ENCODE measurements at places on chromosomes 16 and 17.

DNA sequence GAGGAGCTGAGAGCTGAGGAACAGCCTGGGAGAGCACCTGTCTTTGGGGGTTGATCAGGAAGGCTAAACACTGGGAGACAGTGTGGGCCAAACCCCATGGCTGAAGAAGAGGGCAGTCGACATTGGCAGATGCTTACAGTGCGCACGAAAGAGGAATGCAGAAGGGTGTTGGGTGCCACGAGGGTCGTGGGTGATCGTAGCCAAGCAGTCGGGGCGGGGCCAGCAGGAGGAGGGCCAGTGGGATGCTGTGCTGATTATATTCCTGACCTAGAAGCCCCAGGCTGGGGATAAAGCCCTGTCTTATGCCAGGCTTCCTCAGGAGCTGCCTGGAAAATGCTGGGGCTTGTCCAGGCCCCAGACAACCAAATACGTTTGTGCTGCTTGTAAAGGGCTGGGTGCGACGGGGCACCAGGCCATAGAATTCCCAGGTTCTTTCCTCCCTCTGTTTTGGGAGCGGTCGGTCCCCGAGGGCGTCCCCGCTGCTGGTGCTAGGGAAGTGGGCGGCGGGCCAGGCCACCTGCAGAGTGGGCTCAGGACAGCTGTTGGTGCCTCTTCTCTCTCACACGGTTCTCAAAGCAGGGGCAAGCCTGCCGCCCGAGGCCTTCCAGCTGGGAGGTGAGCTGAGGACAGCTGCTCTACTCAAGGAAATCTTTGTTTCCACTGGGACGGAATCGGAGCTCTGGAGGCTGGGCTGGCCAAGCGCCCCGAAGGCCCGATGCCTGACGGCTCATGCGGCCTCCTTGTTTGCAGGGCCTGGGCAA lies 10.0 kb downstream of the C1QTNF1 start:
- no peak for DNase-seq

DNA sequence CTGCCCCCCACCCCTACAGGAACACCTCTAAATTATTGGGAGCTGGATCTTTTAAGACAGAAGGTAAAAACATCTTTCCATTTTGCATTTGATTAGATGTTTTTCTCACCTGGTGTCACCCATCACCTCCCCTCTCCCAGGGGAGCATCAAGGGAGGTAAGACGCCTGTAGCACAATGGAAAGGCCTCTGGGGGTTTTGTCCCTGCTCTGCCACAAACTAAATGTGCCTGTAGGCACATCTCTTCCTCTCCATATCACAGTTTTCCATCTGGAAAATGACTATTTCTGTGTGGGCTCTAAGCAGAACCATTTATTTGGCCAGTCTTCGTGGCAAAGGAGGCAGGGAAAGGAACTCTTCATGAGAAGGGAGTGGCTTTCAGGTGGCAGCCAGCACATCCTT lies 76.6 kb downstream of the GNAO1 start:
- no peak for DNase-seq

DNA sequence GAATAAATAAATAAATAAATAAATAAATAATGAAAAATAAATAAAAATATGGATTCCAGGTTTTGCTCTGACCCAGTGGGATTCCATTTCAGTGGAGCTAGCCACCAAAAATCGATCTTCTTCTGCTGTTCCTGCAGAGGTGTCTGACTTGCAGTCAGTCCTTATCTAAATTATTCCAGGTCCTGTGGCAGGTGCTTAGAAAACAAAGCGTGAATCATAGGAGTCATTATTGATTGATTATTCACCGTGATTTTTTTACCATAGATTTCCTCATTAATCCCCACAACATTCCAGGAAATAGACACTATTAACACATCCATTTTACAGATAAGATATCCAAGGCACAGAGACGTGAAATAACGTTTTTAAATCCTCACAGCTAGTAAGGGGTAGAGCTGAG lies 31.5 kb upstream of the ABR start:
- DNase-seq, result no peak

DNA sequence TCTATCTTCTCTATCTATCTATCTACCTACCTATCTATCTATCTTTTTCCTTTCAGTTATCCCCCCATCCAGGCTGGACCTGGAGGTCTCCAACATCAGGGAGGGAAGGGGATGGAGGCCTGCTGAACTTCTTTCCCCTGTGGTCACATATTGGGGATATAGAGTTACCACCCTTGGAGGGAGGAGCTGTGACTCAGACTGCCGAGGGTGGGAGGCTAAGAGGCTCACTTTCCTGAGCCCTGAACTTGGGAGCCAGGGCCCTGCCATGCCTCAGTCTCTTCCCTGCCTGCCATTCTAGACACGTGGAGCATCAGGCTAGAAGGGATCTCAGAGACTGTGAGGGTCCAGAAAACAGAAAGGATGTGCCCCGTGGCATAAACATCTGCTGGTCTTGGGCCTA lies 8.4 kb downstream of the LRRC3C start:
- DNase-seq, result no peak

DNA sequence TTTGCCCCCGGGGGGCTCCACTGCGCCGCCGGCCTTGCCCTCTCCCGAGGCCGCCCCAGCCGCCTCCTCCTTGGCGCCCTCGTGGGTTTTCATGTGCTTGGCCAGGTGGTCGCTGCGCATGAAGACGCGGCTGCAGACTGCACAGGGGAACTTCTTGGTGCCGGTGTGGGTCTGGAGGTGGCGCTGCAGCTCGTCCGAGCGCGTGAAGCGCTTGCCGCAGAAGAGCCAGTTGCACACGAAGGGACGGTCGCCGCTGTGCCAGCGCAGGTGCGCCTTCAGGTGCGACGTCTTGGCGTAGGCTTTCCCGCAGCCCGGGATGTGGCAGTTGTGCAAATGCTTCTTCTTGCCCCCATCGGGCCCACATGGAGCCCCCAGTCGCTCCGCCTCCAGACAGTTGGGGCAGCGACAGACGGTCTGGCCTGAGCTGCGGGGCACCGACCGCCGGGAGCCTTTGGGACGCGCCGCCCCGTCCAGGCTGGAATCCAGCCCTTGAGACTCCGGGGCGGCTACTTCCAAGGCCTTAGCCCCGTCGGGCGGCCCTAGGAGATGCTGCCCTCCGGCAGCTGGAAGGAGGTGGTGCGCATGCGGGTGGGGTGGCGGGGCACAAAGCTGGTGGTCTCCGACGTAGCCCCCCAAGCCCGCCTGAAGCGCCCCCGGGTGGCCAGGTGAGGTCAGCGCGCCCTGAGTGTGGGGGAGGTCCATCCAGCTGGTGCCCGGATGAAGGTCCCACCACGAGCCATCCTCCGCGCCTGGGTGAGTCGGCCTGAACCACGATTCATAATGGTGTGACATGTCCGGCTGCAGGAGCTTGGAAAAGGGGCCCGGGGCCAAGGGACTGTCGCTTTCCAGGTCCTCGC lies 3.4 kb downstream of the SP6 start:
- no peak for DNase-seq

DNA sequence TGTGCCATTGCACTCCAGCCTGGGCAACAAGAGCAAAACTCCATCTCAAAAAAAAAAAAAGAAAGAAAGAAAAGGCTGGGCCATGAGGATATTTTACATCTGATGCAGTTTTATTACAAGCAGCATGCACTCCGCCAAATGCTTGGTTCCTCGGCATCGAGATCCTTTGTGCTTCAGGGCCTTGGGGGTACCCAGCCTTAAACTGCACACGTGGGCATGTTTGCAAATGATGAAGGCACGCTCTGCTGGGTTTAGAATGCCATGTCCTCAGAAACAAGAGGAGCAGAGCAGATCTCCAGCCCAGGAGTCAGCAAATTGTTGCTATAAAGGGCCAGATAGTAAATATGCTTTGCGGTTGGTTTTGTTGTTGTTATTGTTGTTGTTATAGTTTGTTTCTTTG lies 153.2 kb downstream of the KATNIP start:
- no peak for DNase-seq

- DNase-seq, result peak; percentile 66
These were observed 19.7 kb upstream of the RCVRN start for GRCh38 chr17:9924735-9925191.

GRCh38 chr17:4506175-4506813 lies 7.6 kb downstream of the SPNS2 start:
- no peak for DNase-seq

- DNase-seq, result peak; percentile 76
These were observed 322.5 kb downstream of the C16orf95 start for GRCh38 chr16:86994651-86995171.

- no peak for DNase-seq
These were observed 18.2 kb upstream of the QRICH2 start for GRCh38 chr17:76326306-76326705.

GRCh38 chr17:3554440-3554839 lies 3.2 kb downstream of the TRPV3 start:
- no peak for DNase-seq

- DNase-seq, result no peak
These were observed 8.0 kb downstream of the CHST5 start for GRCh38 chr16:75527825-75528299.

DNA sequence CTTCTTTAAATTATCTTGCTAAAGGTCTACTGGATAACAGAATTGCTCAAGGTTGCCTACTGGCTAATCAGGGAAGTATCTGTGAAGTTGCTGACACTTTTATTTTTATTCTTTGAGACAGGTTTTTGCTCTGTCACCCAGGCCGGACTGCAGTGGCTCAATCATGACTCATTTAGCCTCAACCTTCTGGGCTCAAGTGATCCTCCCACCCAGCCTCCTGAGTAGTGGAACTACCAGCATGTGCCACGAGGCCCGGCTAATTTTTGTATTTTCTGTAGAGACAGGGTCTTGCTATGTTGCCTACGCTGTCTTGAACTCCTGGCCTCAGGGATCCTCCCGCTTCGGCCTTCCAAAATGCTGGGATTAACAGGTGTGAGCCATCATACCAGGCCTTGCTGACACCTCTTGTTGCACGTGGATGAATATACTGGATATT lies 43.1 kb downstream of the GLG1 start:
- no peak for DNase-seq

- DNase-seq, result no peak
These were observed 610.7 kb downstream of the TMEM114 start for GRCh38 chr16:7979448-7980132.

- peak; percentile 75 for DNase-seq
These were observed 12.4 kb downstream of the ATP5PD start for GRCh38 chr17:75034236-75034908.

DNA sequence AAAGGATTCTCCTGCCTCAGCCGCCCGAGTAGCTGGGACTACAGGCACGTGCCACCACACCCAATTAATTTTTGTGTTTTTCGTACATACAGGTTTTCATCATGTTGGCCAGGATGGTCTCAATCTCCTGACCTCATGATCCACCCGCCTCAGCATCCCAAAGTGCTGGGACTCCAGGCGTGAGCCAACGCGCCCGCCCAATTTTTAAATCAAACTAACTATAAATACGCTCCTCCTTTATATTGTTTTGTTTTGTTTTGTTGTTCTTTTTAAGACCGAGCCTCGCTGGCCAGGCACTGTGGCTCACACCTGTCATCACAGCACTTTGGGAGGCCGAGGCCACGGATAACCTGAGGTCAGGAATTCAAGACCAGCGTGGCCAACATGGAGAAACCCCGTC lies 1.9 kb upstream of the UTP6 start:
- DNase-seq, result no peak

GRCh38 chr17:12358477-12358876 lies 307.2 kb upstream of the MYOCD start:
- DNase-seq, result no peak

DNA sequence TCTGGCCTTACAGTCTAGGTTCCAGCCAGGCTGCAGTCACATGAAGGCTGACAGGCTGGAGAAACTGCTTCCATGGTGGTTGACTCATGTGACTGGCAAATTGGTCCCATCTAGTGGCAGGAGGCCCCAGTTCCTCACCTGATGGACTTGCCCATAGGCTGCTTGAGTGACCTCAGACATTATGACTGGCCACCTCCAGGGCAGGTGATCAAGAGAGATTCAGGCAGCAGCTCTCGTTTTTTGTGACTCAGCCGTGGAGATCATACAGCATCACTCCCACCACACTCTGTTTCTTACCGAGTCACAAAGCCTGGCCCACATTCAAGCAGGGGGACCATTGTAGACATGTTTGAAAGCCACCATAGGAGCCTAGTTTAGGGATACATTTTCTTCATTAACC lies 34.5 kb downstream of the SIAH1 start:
- DNase-seq, result no peak

GRCh38 chr17:82200135-82200534 lies 12.5 kb downstream of the CCDC57 start:
- DNase-seq, result no peak

- DNase-seq, result no peak
These were observed 4.0 kb downstream of the SIAH1 start for GRCh38 chr16:48381201-48381600.

- no peak for DNase-seq
These were observed 696.9 kb downstream of the WWOX start for GRCh38 chr16:78796221-78796866.

DNA sequence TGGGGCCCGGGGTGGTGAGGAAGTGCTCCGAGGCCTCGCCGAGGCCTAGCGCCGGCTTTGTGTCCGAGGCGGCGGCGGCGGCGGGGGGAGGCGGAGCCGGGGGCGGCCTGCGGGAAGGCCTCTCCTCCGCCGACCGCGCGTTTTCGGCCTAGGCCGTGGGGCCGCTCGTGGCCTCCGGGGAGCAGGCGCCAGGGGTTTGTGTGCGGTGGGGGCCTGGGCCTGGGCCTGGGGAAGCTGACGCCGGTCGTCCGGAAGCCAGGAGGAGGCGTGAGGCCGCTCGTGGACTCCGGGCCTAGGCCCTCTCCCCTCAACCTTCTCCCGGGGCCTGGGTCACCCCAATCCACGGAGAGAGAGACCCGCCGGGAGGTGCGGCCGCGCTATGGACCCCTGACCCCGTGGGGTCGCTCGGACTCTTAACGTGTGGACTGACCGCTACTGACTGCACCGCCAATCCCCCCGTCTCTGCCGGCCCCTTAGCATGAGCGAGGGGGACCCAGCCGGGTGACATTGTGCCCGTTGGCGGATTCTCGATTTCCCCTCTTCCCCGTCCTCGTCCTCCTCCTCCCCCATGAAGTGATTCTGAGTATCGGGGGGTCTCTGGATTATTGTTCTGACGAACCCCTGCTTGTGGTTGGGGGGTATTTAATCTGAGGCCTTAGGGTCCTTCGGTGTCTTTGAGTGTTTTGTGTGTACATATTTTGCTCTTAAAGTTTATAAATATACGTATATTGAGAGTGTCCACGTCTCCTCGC lies 660 bp downstream of the RBBP6 start:
- no peak for DNase-seq

GRCh38 chr16:72961115-72961832 lies 86.7 kb downstream of the ZFHX3 start:
- no peak for DNase-seq

- DNase-seq, result no peak
These were observed 28.5 kb downstream of the TMEM132E start for GRCh38 chr17:34607917-34608316.
